Stimulated activated CD8-positive, alpha-beta memory T cell treated with anti-CD3 and anti-CD28 coated beads, Interleukin-12 subunit alpha, Interleukin-12 subunit beta, amount 100 ng/mL, for 1 hour (primary cell): ENCODE measurements at places on chromosomes 5 and 9.

DNA sequence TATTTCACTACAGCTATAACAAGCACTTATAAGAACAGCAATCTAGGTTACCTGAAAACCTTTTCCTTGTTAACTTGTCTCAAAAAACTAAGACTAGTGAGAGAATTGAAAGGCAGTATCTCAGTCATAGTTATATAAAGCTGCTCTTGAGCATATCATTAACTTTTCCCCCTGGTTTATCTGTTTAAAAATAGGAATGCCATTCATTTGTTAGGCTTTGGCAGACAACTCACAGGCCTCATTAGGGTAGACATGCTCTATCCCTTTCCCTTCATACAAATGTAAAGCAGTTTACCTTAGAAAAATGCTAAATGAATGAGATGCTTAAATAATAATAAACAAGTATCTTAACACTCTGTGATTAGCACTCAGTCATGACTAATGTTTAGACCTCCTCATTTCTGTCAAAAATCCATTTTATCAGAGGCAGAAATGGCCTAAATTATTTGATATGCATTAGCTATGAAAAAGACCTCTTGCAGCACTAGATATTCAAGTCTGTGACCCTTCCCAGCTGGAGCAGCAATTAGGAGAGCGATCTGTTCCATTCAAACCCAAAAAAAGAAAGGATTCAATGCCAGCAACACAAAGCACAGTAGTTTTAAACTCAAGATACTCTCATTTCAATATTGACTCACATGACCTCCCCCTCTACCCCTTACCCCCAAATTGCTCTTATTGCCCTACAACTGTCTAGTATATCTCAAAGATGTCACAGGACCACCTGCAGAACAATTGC lies 1578.8 kb upstream of the WWC1 start:
- DNase-seq = no peak

DNA sequence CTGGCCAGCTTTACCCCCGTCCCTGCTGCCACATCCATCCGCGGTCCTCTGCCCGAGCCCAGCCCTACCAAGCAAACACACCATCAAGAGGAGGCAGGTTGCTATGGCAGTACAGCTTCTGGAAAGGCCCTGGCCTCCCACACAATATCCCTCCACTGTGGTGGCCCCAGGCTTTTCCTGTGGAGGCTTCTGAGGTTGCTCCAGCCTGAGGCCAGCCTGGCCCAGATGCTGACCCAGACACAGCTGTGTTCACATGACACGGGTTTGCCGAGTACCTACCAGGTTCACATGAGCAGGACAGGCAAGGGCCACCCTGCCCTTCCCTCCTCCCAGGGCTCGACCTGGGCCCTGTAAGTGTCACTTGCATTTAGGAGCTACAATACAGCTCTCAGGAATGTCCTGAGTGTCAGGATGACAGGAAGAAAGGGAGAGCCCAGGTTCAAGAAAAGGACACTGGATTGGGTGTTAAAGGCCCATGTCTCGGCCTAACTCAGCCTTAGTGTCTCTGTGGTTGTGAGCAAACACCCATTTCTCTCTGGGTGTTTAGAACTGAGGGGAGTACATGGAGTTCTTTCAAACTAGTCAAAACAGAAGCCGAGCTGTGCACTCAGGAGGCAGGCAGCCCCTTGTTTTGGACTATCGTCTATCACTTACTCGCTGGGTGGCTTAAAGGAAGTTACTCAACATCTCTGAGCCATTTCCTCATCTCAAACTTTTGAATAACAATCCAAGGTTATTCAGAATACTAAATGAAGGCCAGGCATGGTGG lies 40.2 kb downstream of the NAIF1 start:
- no peak for DNase-seq

DNA sequence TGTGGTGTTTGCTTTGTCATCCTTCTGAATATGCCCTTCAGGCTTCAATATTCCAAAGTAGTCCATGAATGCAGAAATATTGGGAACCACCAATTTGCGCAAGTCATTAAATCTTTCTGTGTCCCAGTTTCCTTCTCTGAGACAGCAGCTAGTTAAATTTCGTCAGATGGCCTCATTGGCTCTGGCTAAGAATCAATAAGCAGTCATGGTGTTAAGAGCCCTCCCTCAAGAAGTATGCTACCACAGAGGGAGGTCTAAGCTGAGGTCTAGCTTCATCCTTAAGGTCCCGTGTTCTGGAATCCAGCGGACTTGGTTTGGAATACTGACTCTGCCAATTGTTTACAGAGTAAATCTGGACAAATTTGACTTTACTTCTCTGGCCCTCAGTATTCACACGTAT lies 59.1 kb upstream of the C5orf58 start:
- no peak for DNase-seq

GRCh38 chr5:64766941-64767340 lies 1.6 kb downstream of the SREK1IP1 start:
- DNase-seq = no peak
